ENCODE measurements at places on chromosomes 7 and 10. TPM values are rescaled to one million over a fixed set of nuclear protein-coding genes. Genes with fewer than 3 reads are reported as not detected.

DNA sequence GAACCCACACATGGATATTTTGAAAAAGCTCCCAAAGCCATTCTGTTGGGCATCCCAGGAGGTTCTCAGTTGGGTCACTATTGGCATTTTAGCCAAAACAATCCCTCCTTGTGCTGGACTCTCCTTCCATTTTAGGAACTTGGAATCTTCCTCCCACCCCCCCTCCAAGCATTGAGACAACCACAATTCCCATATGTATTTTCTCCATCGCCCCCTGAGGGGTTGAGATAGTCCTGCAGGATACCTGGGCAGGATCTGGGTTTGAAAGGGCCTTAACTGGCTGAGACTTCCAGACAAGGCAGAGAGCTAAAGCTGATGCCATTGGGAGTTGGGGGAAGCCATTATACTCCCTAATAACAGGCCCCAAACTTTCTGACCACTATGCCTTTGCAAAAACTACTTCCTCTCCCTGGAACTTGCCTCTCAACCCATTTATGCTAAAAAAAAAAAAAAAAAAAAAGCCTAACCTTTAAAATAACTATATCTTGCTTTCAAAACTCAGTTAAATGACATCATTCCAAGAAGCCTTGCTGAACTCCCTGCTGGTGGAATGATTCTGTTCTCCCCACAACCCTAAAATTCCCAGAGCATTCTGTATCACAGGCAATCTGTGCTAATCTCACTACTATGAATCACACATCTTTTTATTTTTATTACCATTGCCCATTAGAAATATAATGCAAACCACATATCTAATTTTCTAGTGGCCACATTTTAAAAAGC lies 77.5 kb upstream of the PDE1C start:
- no peak for DNase-seq

IL6 gene
- total RNA-seq, result 0.64 TPM

GRCh38 chr7:100728196-100728595 lies 5.2 kb upstream of the ZAN start:
- no peak for DNase-seq

DNA sequence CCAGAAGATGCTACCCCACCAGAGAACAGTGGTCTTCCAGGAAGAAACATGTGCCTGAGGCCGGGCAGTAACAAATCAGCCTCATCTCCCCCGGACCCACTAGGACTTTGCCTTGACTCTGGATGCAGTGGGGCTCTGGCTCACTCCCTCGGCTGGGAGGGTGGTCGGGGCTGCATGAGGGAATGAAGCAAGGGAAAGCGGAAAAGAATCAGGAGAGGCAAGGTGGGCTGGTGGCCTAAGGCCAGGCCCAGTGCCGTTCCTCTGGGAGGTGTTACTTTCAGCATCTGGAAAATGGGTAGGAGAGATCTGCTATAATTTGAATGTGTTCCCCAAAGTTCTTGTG lies 51.8 kb downstream of the CLEC2L start:
- DNase-seq, result no peak

DNA sequence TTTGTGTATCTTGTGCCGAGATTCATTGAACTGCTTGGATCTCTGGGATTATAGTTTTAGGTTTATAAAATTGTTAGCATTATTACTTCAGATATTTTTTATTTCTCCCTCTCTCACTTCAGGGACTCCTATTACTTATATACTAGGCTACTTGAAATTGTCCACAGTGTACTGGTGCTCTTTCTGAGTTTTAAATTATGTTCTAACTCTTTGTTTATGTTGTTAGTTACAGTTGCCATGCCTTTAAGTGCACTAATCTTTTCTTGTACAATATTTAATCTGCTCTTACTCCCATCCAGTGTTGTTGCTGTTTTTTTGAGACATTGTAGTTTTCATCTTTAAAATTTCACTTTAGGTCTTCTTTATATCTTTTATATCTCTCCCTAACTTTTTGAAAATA lies 13.1 kb downstream of the PLEKHS1 start:
- DNase-seq, result no peak

GRCh38 chr7:39429421-39429820 lies 136.8 kb upstream of the YAE1 start:
- no peak for DNase-seq

- no peak for DNase-seq
Measured at GRCh38 chr10:103715430-103715829, 139.9 kb downstream of the SH3PXD2A start.

DNA sequence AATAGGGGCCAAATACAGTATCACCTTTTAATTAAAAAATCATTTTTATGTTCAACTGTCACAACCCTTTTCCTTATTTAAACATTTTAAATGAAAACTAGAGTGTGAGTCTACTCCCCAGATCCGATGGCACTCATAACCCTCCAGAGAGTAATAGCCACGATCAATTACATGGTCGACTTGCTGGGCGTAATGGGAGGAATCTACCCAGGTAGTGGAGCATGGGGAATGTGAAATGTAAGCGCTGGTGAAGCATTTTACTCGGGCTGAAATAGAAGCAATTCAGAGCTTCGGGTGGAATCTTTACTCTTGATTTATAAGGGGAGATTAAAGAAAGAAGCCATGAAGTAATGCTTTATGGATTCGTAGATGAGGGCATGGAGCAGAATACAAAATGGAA lies 321.9 kb downstream of the ACTR3B start:
- DNase-seq, result no peak

AGBL3 gene
- 4.5 TPM for total RNA-seq

DNA sequence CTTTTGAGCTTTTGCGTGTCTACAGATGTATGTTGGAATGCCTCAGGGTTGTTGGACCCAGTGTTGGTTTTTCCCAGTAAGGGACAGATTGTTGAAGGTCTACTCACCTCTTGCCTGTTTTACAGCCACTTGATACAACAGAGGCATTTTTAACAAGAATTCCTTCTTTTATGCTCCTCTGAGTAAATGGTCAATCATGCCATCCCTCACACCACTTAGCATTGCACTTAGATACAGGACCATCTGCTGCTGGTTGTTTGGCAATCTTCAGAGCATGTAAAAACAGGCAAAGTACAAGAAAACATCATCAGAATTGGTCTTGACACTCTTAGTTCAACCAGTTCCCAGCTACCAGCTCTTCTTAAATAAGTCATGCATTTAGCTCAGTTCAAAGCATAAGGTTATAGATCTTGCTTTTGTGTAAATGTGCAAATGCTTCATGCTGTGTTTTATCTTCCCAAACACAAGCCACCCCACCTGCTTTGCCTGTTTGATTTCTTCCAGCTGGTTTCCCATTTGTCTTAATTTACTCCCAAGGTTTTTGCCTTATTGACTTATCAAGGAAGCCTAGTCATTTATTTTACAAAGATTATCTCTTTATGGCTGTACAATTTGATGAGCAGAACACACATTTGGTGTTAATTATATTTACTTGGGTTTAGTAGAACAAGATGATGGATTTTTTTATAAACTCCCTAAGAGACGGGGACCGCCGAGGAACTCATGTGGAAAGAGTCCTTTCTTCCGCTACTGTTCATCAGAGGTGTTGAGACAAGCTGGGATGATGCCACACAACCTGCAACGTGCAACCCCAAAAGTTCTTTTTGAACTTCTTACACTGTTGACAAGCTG lies 136.6 kb downstream of the AHR start:
- no peak for DNase-seq

DNA sequence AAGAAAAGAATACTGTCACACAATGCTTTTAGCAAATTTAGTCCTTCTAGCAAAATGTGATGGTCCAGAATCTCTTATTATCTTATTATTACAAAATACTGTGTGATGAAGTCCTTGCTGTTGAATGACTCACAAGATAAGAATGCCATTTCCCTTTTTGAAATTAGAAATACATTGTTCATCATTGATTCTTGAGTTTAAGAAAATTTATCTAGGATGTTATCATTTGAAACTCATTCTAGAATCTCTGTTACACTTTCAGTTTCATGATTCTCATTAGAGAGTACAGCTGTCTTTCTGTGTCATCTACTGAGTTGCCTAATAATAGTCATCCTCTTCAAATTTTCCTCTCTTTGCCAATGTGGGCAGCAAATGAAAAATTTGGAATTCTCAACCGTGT lies 9.6 kb downstream of the ZKSCAN5 start:
- DNase-seq, result no peak

DNA sequence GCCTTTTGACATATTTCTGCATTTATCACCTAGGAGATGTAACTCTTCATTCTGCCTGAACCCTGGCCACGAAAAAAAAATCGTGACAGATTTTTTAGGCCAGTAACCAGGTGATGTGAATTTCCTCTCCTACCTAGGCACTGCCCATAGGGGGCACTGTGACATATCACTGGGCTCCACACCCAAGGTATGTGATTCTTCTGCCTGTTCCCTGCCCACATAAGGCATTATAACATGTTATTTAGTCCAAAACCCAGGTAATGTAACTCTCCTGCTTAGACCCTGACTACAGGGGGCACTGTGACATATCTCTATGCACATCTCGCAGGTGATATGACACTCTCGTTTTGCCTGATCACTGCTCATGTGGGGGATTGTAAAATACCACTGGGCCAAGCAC lies 29.5 kb upstream of the ZNF107 start:
- no peak for DNase-seq

DNA sequence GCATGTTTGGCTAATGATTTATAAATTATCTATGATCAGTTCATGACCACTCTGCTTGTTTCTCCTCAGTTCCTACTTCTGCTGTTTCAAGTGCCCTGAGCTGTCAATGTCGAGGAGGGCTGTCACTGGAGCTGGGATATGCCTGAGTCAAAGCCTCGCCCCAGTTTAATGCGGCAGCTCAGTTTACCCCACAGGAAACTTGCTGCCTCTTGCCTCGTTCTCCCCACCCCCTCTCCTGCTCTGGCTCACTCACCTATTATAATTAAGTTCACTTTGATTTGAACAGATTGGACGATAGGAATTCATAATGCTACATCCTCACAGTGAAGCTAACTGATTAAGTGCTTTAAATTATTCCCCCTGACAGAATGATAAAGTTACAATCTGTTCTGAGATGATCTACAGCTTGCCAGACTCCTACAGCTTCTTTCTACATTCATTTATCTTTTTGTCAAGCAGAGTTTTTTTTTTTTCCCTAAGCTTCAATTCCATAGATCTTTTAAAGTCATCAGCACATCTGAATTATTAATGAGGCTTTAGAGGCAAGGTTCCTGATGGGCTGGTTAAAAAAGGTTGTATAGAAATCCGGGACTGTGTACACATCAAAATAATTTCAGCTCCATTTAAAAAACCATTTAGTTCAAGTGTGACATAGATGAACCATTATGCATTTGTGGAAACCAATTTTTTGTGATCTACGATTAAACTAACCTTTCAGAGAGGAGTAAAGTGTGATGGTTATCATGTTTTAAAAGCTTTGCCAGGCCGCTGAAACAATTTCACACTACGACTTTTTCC lies 758.3 kb downstream of the KCNMA1 start:
- DNase-seq, result no peak

ODAD2 gene
- not detected for total RNA-seq

PDE6C gene
- total RNA-seq, result not detected

GRCh38 chr7:142248166-142249160 lies 9.4 kb downstream of the PRSS58 start:
- DNase-seq, result no peak

GRCh38 chr10:121128164-121128563 lies 277.0 kb downstream of the WDR11 start:
- no peak for DNase-seq

GRCh38 chr7:138257459-138258196 lies 181.4 kb downstream of the AKR1D1 start:
- no peak for DNase-seq

GRCh38 chr7:148698007-148698396 lies 701 bp upstream of the CUL1 start:
- DNase-seq, result no peak

- DNase-seq, result no peak
Measured at GRCh38 chr7:157567666-157568065, 230.9 kb downstream of the DNAJB6 start.

- DNase-seq, result no peak
Measured at GRCh38 chr7:11170863-11171568, 197.3 kb downstream of the PHF14 start.

DNA sequence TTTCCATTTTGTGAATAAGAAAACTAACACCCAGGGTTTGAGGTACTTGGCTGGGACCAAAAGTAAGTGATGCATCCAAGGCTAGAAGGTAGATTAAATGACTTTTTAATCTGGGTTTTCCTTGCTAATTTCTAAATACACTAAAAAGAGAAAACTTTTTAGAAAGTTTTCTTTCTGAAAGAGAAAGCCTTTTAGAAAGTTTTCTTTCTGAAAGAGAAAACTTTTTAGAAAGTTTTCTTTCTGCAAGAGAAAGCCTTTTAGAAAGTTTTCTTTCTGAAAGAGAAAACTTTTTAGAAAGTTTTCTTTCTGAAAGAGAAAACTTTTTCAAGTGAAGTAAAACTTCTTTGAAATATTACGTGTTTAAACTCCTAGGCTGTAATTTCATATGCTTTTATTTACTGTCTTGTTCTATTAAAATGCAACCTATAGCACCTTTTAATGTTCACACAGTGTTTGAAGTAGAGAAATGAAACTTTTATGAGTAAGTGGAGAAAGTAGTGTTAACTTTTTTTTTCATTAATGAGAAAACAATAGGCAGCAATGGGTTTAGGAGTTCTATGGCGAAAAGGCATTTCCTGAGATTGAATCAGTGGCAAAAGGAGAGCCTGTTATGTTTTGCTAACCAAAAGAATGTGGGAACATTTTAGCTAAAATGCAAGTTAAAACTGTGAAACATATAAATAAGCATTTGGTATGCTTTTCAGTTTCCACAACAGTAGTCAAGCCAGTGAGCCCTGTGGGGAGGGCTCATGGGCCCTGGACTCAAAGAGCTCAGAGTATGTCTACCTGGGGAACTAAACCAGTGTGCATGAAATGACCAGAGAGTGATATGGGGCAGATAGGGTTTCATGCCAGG lies 103.7 kb downstream of the RBM20 start:
- no peak for DNase-seq

DNA sequence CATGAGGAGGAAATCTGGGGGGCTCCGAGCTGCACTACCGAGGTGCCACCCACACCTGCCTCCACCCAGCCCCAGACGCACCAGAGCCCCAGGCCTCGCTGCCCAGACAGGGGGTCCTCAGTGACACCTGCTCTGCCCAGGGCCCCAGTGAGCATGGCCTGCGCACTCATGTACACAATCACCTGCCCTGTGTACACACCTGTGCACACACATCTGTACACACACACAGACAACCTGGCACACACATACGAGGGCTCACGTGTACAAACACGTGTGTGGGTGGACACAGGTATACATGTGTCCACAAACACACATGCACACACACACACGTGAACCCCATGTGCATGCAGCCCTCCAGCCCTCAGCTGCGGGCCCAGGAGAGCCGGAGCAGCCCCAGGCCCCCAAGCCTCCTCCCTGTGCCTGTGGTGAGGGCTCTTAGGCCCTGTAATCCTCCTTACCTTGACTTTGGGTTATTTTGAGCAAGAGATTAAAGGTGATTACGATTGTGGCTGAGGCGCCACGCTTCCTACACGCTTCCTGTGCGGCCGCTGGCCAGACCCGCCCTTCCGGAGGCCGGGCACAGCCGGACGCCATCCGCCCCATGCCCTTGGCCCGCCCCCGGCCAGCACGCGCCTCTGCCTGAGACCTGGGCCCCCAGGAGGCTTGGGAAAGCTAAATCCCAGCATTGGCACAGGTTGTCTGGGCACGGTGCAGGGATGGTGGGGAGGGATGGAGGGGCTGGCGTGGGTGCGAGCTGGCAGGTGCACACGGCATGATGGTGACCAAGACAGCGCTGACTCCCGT lies 71.9 kb downstream of the ELFN1 start:
- DNase-seq, result no peak

- no peak for DNase-seq
Measured at GRCh38 chr10:71891437-71891836, 40.4 kb upstream of the PSAP start.
